ENCODE measurements at places on chromosomes 1 and 21.

- no peak for ATAC-seq
Observed at GRCh38 chr1:172498857-172499256, 34.1 kb upstream of the SUCO start.

DNA sequence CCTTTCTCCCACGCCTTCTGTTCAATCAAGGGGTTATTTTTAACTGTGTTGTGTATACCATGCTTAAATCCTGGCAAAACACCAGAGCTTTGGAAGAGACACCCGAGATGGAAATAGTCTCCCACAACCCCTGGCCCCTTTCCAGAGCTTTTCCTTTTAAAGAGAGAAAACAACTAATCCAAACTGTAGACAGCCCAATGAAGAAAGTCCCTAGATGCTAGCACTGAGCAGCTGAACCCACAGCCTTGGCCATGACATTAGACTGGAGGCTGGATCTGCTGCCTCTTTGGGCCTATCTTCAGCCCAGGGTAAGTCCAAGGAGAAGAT lies 64.9 kb upstream of the ARTN start:
- no peak for ATAC-seq

GRCh38 chr1:160801836-160802580 lies 6.0 kb downstream of the LY9 start:
- ATAC-seq, result no peak

GRCh38 chr1:19483261-19483660 lies 2.1 kb downstream of the CAPZB start:
- ATAC-seq, result no peak
